Mesenteric fat pad (tissue), 1 donor: ENCODE measurements at places on chromosomes 12 and 14. TPM values are rescaled to one million over a fixed set of nuclear protein-coding genes. Genes with fewer than 3 reads are reported as not detected.

DNA sequence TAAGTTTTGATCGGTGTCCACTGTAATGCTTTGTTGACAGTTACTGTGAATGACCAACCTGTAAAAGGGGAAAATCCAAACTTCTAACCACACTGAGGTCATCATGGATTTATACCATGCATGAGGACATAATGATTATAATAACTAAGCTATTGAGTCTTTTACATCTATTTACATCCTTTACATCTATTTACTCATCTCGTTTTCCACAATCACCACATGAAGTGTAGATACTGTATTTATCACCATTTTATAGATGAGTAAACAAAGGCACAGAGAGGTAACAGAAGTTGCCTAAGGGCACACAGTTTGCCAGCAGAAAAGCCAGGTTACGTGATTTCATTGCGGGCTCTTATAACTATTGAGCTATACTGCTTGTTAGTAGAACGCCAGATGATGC is 27.9 kb upstream of the EID3 start:
- no peak for DNase-seq

HOXC6 gene
- total RNA-seq: 0.74 TPM

- no peak for DNase-seq
Observed at GRCh38 chr12:130127532-130127911, 34.7 kb upstream of the FZD10 start.

- no peak for DNase-seq
Observed at GRCh38 chr12:11457996-11458645, 62.8 kb upstream of the PRB2 start.

DNA sequence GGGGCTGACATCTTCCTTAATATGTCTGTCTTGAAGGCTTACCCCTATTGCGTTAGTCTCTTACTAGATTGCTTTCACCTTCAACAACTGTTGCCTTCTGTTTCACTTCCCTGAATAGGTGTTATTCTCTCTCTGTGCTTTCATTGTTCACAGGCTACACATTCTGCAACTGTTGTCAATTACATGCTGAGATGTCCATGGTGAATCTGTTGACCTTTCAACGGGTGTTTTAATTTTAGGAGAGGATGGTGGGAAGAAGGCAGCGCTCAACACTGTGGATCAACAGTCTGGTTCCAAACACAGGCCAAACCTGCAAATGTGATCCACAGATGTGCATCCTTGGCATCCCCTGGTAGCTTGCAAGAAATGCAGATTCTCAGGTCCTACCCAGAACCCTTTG is 101.9 kb downstream of the DACT1 start:
- DNase-seq: no peak

DNA sequence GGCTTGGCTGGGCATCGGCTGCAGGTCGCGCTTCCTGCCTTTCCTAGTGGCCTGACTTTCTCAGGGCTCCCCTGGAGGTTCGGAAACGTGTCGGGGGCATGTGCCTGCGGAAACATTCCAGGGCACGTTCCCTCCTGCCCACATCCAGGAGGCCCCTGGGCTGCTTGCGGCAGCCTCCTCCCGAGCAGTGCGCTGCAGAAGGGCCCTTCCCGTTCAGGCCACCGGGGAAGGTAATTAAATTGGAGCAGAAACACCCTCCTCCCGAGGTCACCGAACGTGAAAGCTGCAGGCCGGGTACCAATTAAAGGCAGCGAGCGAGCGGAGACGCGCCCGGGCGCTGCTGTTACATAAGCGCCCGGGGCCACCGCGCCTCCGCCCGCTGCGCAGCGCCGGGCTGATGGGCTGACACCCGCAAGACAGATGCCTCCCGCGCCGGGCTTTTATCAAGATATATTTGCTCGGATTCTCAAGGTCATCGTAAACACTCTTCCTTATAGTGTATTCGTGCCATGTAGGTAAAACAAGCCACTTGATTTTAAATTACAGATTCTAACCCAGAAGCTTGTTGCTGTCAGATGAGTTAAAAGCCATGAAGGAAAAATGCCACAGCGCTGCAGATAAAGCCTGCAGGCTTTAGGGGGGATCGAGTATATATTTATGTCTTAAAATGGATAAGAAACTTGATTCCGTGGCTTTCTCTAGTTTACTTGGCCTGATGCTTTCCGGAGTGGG is 31.4 kb downstream of the SSPN start:
- DNase-seq: no peak

DNA sequence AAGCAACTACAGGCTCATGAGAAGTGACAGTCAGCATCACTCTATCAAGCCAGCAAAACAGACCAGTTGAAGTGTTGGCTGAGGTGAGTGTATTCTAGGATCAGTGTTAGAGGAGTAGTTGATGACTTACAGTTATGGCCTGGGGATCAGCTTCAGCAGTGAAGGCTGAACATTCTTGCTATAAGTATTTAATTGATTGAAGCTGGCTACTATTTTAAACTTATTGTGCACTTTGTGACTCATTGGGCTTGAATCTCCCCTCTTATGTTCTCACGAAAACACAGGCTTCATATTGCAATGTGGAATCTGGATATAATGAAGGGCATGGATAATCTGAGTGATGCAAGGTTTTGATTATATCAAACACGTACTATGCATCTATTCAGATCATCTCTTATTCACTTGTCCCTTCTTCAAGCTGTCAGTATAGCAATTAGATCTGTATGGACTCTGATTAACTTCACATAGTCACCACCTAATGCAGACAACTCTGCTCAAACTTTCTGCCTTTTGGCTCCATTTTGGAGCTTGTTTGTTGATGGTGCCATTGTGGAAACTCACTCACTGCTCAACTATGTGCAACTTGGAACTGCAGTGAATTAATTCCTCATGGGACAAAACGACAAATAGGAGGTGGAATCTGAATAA is 309.2 kb downstream of the SLC16A7 start:
- DNase-seq: no peak

- DNase-seq: no peak
Observed at GRCh38 chr14:31465111-31465510, 7.8 kb upstream of the DTD2 start.

POTEG gene
- not detected for total RNA-seq

- no peak for DNase-seq
Observed at GRCh38 chr14:100850841-100851585, 25.1 kb downstream of the MEG3 start.

GRCh38 chr14:93686268-93686667 is 102.0 kb downstream of the PRIMA1 start:
- DNase-seq: no peak
